Tibial artery (tissue), 4 donors: ENCODE measurements at places on chromosomes 5 and 9.

DNA sequence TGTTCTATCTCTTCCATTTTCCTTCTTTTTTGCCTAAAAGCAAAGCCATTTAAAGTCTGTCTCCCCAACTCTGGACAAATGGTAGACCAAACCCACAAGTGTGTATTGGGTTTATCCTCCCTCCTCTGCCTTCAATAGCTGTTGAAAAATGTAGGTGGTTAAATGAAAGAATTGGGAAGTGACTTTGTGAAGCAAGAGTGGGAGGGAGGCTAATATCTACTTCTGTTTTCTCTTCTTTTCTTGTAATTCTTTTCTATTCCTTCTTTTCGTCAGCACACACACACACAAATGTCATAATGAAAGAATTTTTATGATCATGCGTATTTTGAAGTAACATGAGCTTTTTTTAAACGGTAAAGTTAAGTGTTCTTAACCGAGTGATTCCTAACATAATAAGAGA, 3.8 kb downstream of the CCDC152 start:
- no peak for DNase-seq

DNA sequence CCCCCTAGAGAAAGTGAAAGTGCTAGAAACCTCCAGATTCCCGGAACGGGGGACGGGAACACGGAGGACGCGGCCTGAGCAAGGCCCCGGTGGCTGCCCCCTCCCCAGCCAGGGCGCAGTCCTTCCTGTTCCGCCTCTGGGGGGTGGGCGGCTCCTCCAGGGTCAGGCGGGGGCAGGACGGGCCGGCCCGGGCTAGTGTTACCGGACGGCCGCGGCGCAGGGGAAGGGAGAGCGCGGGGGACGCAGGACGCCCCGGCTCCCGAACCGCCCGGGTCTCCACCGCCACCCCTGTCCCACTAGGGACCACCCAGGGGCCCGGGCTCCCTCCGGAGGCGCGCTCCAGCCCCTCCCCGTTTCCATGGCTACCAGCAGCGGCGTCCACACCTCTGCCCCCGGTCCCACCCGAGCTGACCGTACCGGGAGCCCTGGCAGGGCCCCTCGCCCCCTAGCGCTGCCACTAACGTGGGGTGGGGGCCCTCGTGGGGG, 579 bp downstream of the SLC12A7 start:
- DNase-seq: no peak

DNA sequence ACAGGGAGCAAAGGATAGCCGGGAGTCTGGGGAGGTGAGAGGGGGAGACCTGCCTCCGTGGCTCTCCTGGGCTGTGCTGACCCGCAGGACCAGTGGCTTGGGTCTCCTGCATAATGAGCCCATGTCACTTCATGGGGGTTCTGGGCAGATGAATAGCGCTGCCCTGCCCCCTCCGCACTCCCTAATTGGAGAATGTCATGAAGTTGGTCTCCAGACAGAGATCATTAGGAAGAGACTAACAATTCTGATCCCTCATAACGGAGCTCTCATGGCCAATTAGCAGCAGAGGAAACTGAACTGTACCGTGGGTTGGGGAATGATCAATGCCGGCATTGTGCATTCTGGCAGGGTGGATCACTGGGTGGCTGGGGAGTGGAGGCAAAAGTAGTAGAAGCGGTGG, 186.1 kb downstream of the FSTL4 start:
- DNase-seq: no peak

- no peak for DNase-seq
Observed at GRCh38 chr9:20491612-20492011, 130.7 kb downstream of the MLLT3 start.

DNA sequence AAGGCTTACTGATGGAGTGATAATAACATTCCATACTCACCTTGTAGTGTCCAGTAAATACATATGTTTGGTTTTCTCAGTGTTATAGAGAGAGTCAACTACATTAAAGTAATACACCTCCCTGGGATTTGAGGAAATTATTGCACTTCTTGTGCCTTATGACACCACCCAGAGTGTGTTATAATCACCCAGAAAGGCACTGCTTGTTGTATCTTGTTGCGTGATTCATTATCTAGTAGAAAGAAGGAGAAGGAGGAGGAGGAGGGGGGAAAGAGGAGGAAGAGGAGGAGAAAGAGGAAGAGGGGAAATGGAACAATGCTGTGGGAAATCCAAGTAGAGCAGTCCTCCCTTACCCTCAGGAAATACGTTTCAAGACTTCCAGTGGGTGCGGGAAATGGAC, 661.8 kb upstream of the WWC1 start:
- no peak for DNase-seq

DNA sequence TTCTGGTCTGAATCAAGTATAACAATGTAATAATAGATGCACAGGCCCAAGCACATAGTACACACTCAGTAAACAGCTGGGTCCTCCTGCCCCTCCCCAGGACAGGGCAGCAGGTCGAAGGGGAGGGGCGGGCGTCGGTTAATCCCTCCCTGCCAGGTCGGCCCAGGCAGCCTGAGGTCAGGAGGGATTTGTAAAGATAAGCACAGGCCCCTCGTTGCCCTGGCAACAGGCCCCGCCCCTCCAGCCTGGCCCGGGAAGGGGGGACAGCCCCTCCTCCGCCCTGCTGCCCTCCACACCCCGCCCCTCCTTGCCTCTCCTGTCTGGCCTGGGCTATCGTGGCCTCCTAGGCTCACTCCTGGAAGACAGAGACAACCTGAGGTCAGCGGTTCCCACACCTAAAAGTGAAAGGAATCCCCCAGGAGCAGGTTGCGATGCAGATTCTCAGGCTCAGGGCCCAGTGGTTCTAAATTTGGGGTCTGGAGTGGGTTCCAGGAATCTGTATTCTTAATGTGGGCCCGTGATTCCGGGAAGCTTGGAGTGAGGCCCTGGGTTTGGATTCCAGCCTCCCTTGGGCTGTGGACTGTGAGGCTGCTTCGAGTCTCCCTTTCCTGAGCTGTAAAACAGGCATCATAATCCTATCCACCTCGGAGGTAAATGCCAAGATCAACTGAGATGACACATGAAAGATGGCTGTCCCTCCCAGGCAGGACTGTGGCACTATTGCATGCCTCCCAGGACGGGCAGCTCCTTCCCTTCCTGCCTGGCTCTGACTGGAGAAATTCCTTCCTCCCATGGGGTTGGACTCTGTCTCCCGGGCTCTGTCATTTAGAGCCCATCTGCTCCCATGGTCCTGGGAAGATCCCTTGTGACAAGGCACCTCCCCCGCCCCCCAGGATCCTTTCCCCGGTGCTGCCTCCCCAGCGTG, 4.4 kb downstream of the CRB2 start:
- DNase-seq: no peak

GRCh38 chr5:131589510-131590348, 45.3 kb downstream of the RAPGEF6 start:
- DNase-seq: no peak
